ENCODE measurements at places on chromosomes 5 and 9.

DNA sequence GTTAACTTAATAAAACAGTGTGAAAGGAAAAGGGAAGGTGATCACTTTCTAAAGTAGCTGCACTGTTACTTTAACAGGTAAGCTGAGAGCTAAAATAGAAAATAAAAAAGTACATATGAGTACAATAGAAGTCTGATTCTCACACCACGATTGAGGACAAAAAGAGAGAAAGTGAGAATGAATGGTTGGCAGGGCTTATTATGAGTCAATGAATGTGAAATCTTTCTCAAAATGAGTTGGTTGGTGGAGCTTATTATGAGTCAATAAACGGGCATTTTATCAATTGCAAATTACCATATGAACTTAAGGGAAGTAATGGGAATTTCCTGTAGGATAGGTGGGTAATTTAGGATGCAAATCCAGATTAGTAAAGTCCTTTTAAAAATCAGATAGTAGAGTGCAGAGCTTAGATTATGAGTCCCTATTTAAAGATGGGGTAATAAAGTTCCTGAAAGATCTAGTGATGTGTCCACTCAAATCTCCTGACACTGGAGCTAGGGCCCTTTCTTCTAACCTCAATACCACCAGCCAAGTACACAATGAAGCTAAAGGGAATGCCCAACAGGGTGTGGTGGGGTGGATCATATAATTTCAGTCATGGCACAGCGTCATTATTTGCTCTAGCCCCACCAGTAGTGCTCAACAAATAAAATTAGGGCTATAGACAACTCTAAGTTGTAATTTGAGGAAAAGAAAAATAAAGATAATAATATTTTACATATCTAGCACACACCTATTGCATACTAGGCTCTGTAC is 21.1 kb upstream of the TLR4 start:
- no peak for DNase-seq

DNA sequence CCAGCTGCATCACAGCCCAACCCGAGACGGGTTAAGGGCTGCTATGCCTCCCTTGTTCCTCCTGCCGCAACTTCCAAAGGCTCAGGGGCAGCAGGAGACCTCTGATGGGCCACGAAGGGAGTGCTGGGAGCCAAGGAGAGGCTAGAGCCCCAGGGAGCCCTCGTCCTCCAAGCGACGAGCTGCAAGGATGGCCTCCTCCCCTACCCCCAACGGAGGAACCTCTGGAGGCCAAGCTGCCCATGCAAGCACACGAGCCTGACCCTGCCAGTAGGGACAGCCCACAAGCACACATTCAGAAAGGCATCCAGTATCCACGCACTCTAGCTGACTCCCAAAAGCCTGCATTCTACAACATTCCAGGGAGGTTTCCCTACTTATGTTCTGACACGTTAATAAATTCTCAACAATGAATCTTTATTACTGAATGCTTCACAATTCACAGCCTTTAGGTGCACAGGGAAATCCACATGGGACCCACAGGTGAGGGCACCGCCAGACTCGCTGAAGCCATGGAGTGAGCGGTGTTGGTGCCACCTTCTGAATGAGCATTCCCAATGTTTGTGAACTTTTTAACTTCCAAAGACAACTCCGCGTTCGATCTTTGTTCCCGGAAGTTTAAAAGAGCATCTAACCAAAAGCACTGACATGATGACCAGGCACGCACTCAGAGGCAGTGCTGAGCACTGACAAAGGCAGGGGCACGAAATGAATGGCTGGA is 28.7 kb downstream of the IPPK start:
- no peak for DNase-seq

DNA sequence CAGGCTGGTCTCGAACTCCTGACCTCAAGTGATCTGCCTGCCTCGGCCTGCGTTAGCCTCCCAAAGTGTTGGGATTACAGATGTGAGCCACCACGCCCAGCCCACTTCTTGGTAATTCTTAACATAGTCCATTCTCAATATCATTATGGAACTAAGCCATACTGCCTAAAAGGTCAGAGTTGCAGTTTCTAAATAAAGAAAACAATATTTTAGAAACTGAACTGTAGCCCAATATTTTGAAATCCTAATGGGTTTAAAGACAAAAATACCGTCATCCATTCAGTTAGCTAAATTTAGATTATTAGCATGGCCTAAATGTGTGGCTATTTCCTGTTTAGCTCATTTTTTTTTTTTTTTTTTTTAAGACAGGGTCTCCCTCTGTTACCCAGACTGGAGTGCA is 99.5 kb downstream of the USP20 start:
- DNase-seq = no peak

- DNase-seq = no peak
Measured at GRCh38 chr5:57486027-57486602, 3.5 kb upstream of the ACTBL2 start.

- no peak for DNase-seq
Measured at GRCh38 chr9:137127301-137128157, 11.4 kb upstream of the GRIN1 start.

DNA sequence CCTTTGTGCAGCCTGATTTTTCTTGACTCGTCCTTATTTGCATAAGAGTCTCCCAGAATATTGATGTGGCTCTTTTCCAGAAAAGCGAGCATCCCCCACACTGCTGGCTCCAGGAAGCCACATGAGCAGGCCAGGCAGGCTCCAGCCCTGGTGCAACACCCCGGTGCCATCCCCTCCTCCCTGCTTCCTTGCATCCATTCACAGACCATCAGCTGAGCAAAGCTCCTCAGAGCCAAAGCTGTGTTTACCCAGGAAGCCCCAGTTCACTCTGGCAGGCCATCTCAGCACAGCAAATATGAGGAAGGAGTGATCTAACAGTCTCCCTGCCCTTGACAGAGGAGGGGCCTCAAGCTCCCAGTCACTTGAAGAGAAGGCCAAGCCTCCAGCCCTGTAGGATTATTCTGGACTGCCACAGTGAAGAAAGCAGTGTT is 34.4 kb downstream of the INSYN2B start:
- DNase-seq = no peak

DNA sequence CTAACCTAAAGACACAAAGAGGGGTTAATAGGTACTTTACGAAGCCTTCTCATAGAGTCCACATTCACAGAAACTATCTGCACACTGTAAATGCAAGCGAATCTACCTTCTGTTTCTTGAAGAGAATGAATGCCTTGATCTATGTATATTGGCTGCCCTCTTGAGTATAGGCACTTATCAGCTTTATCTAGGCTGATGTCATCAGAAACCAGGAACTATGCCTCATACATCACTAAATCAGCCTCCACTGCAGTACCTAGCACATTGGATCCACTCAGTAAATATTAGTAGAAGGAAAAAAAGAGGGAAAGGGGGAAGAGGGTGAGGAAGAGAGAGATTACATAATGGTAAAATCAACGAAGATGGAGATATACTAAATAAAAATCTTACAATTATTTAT is 477.1 kb downstream of the CAAP1 start:
- no peak for DNase-seq

- DNase-seq = no peak
Measured at GRCh38 chr5:146687630-146688029, 171.6 kb upstream of the GPR151 start.

GRCh38 chr5:141597394-141597793 is 21.4 kb downstream of the DIAPH1 start:
- no peak for DNase-seq

GRCh38 chr5:173755319-173755718 is 132.8 kb upstream of the CPEB4 start:
- no peak for DNase-seq

DNA sequence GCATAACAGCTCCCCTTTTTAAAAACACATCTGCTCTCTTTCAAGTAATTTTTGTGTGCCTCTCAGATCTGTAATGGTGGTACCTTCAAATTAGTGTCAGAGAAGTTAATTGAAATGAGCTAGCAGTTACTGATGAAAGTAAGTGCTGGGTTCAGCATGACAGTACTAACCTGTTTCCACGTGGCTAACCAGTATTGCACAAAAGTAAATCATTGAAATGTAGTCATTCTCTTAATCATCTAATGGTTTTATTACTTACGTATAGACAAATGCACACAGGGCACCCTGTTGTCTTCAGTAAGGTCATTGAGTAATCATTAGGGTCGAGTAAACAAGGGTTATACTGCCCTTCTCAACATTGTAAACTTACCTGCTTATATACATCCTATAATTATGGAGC is 157.8 kb upstream of the PRR16 start:
- no peak for DNase-seq

- no peak for DNase-seq
Measured at GRCh38 chr5:174504266-174504726, 220.1 kb upstream of the MSX2 start.

DNA sequence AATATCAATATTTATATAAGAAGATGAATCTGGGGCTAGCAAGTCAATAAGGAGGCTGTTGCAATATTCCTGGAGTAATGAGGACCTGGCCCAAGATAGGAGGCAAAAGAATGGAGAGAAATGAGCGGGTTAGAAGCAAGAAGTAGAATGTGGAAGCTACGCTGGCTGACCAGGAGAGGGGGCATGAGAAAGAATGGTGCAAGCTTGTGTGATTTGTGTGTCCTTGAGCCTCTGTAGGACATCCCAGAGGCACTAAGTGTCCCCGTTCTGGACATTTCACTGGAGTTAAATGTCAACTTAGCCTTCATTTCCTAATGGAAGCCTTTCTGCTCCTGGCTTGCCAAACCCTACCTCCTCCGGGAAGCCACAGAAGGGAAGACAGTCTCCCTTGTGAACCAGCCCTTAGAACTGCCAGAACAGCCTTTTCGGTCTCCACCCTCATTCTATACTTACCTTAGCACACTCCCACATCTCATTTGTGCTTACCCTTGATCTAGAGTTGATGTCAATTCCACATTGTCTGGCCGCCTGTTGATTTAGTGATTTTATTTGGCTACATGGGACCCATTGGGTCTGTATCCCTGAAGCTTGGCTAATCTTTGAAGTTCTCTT is 6.7 kb upstream of the PDE6A start:
- no peak for DNase-seq

DNA sequence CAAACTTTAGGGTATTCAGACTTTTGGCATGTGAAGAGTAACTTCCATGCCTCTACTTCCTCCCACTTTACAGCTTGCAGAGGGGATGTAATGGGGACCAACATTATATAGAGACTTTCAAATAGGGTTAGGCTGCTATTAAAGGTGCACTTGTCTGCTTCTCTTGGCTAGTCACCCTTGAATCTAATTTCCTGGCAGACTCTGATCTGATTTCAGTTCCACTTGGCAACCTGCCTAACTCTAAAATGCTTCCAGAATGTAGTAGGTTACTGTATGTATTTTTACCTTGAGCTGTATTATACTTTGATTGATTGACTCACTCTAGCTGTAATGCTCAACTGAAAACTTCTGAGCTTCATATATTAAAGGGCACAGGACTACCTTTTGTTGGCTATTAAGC is 693.4 kb downstream of the KCTD16 start:
- DNase-seq = no peak

- DNase-seq = no peak
Measured at GRCh38 chr5:43619380-43619779, 16.4 kb downstream of the NNT start.

- DNase-seq = no peak
Measured at GRCh38 chr5:132363431-132364112, 5.9 kb upstream of the SLC22A5 start.

DNA sequence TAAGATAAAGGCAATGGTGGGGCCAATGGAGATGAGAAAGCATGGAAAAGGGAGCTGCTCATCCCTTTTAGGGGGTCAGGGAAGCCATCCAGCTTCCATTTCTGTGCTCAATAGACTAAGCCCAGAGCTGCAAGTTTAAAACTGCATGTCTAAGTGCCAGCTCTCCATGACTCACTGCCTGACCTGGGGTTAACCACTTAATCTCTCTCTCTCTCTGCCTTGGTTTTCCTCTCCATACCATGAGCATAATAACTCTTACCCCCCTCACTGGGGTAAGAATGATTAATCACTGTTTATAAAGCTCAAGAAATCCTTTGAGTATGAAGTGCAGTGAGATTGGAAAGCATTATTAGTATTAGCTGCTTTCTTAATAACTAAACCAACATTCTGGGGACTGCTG is 1382.4 kb upstream of the WWC1 start:
- DNase-seq = no peak

DNA sequence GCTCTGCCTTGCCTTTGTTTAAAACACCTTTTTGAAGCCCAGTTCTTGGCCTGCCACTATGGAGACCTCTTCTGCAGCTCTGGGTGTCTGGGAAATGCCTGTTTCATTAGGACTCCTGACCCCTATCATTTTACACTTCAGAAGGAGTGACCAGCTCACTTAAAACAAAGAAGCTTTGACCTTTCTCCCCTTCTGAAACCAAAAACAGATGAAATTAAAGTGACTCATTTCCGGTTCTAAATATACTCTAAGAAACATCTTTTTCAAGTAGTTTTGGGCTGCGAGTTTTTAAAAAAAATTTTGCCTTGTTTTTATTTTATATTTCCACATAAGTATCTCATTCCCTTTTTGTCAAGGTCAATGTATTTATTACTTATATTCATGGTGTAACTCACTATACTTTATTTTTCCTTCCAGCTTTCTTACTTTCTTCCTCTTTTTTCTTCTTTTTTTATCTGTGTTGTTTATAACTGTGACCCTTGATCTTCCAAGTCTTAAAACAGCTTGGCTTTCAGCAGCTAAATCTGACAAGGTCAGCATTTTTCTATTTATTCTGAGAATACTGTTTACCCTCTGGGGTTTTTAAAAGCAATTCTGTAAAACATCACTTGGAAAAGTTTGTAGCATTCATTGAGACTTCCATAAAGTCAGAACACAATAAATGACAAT is 672.9 kb downstream of the NR2F1-AS1 start:
- DNase-seq = no peak

GRCh38 chr9:75454043-75454442 is 365.7 kb downstream of the OSTF1 start:
- no peak for DNase-seq

GRCh38 chr9:93648181-93648580 is 71.8 kb downstream of the PHF2 start:
- no peak for DNase-seq

DNA sequence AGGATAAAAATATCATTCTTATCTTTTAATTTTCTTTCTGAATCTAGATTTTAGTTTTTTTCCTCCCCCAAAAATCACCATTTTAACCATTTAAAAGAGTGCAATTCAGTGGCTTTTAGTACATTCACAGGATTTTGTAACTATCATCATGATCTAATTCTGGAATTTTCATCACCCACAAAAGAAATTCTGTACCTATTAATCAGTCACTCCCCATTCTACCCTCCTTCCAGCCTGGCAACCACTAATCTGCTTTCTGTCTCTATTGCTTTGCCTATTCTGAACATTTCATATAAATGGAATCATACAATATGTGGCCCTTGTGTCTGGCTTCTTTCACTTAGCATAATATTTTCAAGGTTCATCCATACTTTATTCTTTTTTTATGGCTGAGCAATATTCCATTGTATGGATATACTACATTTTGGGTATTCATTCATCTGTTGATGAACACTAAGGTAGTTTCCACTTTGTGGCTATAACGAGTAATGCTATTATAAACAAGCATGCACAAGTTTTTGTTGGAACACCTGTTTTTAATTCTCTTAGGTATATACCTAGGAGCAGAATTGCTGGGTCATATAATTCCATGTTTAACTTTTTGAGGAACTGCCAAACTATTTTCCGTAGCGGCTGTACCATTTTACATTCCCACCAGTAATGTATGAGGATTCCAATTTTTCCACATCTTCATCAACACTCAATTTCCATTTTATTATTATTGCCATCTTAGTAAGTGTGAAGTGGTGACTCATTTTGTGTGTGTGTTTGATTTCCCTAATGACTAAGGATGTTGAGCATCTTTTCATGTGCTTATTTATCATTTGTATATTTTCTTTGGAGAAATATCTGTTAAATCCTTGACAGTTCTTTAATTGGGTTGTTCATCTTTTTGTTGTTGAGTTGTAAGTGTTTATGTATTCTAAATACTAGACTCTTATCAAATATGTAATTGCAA is 340.3 kb downstream of the CWC27 start:
- DNase-seq = no peak

GRCh38 chr5:140182803-140183367 is 7.9 kb downstream of the CYSTM1 start:
- no peak for DNase-seq
